ENCODE measurements at places on chromosomes 1 and 21. TPM values are rescaled to one million over a fixed set of nuclear protein-coding genes. Genes with fewer than 3 reads are reported as not detected.

- no peaks in the 10 kb centered on the region for H3K27me3 ChIP-seq
- H3K4me3 ChIP-seq: no peak overlapping the region
- H3K4me1 ChIP-seq: no peaks in the 10 kb centered on the region
- H3K36me3 ChIP-seq: no peaks in the 10 kb centered on the region
Measured at GRCh38 chr1:191085121-191085520, 607.5 kb upstream of the BRINP3 start.

- H3K4me3 ChIP-seq: no peak overlapping the region
- no peaks in the 10 kb centered on the region for H3K36me3 ChIP-seq
- H3K27ac ChIP-seq: no peak overlapping the region
- H3K4me1 ChIP-seq: no peaks in the 10 kb centered on the region
- DNase-seq: no peak
Measured at GRCh38 chr1:157856538-157856937, 14.9 kb upstream of the CD5L start.

- H3K27me3 ChIP-seq: no peaks in the 10 kb centered on the region
- H3K36me3 ChIP-seq: no peaks in the 10 kb centered on the region
- no peak overlapping the region for H3K4me3 ChIP-seq
- DNase-seq: no peak
- peak overlapping the region; percentile 63 for H3K27ac ChIP-seq
- peaks cover 58% of the 10 kb centered on the region for H3K4me1 ChIP-seq
Measured at GRCh38 chr1:205250699-205251098, 23.0 kb downstream of the TMCC2 start.

- peaks cover 5% of the 10 kb centered on the region for H3K4me1 ChIP-seq
- H3K27ac ChIP-seq: no peak overlapping the region
- H3K27me3 ChIP-seq: no peaks in the 10 kb centered on the region
- no peak overlapping the region for H3K4me3 ChIP-seq
Measured at GRCh38 chr1:1145547-1145914, 28.1 kb upstream of the TTLL10 start.

- DNase-seq: no peak
- H3K27me3 ChIP-seq: no peaks in the 10 kb centered on the region
Measured at GRCh38 chr1:91732291-91733107, 153.5 kb downstream of the TGFBR3 start.

GRCh38 chr21:45889961-45890360, 91.6 kb upstream of the COL6A1 start:
- peaks cover 19% of the 10 kb centered on the region for H3K27me3 ChIP-seq
- H3K4me3 ChIP-seq: no peak overlapping the region
- no peak for DNase-seq
- no peaks in the 10 kb centered on the region for H3K36me3 ChIP-seq
- peaks cover 36% of the 10 kb centered on the region for H3K4me1 ChIP-seq

GRCh38 chr1:197247465-197247864, 20.6 kb upstream of the CRB1 start:
- H3K36me3 ChIP-seq: peaks cover 6% of the 10 kb centered on the region
- DNase-seq: no peak
- peaks cover 15% of the 10 kb centered on the region for H3K4me1 ChIP-seq
- H3K27me3 ChIP-seq: peaks cover 9% of the 10 kb centered on the region
- no peak overlapping the region for H3K27ac ChIP-seq
- no peak overlapping the region for H3K4me3 ChIP-seq

DNA sequence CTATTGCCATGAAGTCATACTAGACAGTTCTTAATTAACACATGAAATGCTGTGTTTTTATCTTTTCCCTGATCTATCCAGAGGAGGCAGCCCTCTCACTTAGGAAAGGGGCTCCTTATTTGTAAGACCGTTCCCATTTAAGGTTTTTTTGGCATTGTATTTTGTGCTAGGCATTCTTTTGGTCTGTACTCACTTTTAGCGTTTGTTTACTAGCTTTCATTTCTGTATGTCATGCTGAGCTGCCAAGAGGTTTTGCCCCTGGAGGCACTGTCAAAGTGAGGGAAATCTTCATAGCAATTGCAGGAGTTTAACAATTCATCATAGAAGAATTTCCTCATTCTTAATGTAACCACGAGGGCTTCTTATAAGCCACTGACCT, 59.5 kb downstream of the MTR start:
- H3K4me1 ChIP-seq: peaks cover 15% of the 10 kb centered on the region
- H3K27me3 ChIP-seq: no peaks in the 10 kb centered on the region
- H3K27ac ChIP-seq: peak overlapping the region; percentile 85
- peaks cover 64% of the 10 kb centered on the region for H3K36me3 ChIP-seq

DNA sequence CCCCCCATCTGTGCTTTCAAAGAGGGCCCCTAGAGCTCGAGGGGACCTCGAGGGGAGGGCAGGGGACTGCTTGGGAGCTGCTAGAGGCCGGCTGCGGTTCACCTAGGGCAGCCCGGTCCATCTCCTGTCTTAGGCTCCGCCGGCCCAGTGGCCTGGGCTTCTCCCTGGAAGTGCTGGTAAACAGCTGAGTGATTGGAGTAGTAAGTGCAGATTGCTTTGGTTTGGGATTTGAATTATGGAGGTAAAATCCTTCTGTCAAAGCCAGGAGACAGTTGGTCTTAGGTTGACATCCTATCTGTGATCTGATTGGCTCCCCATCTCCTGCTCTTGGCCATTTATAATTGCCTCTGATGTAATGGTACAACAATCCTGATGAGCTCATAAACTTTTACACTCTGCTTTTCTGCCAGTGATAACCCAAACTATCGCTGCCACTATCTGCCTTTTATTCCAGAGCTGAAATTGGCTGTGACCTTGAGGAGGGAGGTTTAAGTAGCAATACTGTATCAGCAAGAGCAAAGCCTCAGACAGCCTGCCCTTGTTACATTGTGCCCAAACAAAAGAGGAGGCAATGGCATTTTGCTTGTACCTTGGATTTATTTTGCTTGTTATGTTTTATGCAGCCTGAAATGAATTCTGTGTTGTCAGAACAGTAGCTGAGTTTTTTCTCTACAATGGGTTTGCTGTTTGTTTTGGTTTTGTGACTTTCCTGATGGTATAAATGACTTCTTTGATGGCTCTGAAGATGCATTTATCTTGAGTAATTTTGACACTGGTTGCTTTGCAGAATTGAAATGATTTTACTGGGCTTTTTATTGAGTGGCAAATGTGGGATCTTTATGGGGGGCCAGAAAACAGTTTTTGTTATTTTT, 2.4 kb downstream of the ARID1A start:
- H3K4me3 ChIP-seq: no peak overlapping the region
- H3K4me1 ChIP-seq: peaks cover 21% of the 10 kb centered on the region
- H3K27me3 ChIP-seq: no peaks in the 10 kb centered on the region
- no peak overlapping the region for H3K27ac ChIP-seq
- peak; percentile 42 for DNase-seq

The RPE65 gene
- total RNA-seq: not detected

The MCOLN2 gene
- total RNA-seq: 0.82 TPM
